Stimulated activated CD4-positive, alpha-beta T cell treated with anti-CD3 and anti-CD28 coated beads, Interleukin-1b, Interleukin-23, amount 100 ng/mL, for 4 hours (primary cell): ENCODE measurements at places on chromosomes 1 and 21.

DNA sequence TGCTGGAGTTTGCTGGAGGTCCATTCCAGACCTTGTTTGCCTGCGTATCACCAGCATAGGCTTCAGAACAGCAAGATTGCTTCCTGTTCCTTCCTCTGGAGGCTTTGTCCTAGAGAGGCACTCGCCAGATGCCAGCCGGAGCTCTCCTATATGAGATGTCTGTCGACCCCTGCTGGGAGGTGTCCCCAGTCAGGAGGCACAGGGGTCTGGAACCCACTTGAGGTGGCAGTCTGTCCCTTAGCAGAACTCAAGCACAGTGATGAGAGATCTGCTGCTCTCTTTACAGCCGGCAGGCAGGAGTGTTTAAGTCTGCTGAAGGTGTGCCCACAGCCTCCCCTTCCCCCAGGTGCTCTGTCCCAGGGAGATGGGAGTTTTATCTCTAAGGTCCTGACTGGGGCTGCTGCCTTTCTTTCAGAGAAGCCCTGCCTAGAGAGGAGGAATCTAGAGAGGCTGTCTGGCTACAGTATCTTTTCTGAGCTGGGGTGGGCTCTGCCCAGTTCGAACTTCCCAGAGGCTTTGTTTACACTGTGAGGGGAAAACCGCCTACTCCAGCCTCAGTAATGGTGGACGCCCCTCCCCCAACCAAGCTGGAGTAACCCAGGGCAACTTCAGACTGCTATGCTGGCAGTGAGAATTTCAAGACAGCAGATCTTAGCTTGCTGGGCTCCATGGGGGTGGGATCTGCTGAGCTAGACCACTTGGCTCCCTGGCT is 205.0 kb downstream of the GPR52 start:
- no peak for DNase-seq

DNA sequence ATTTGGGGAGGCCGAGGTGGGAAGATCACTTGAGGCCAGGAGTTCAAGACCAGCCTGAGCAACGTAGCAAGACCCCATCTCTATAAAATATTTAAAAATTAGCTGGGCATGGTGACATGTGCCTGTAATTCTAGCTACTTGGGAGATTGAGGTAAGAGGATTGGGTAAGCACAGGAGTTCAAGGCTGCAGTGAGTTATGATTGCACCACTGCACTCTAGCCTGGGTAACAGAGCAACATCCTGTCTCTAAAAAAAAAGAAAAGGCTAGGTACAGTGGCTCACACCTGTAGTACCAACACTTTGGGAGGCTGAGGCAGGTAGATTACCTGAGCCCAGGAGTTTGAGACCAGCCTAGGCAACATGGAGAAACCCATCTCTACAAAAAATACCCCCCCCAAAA is 35.7 kb upstream of the RCC1 start:
- DNase-seq, result no peak

GRCh38 chr1:4464478-4464877 is 189.9 kb upstream of the AJAP1 start:
- DNase-seq, result no peak

DNA sequence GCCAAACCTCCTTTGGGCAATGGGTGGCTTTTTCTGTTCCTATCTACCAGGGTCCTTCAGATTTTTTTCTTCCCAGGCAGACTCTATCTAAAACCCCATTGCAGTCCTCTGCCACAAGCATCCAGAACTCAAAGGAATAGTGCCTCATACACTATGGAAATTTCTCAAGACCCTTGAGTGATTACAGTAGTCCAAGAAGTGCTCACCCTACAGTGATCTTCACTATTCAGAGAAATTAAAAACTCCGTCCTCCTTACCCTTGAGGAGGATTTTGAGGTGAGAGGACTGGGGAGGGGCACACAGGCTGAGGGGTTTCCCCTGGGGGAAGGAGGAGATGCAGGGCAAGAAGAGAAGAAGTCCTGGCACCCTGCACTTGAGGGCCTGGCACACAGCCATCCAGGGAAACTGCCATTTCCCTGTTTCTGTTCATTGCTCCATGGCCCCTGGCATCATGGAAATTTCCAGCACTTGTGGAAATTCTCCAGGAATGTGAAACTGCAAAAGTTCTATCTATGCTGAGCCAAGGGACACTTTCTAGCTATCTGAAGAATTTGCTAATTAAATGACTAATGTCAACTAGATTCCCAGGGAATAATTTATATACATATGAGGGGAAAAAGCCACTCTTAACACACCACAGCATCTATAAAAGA is 102.5 kb upstream of the ATP1B1 start:
- DNase-seq, result no peak

- peak; percentile 84 for DNase-seq
Observed at GRCh38 chr1:6624710-6625583, at the start of gene THAP3. TSS of gene THAP3 (plus strand) at chr1:6624868. CDS start at chr1:6625219, 351 bp downstream.

DNA sequence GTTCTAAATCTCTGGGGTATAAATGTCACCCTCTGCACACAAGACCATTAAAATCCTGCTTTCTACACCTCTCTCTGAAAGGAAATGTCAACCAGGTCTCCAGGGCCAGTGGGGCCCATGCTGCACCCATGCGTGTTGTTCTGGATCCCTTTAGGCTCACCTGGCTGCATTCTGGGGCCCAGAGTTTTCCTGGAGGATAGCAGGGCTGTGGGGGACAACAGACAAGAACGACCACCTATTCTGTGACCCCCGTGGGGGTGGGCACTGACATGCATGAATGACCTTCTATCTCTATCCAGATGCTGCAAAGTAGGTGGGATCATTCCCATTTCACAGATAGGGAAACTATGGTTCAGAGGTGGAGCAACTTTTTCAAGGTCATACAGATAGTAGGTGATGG is 41.6 kb downstream of the TNNT2 start:
- no peak for DNase-seq

GRCh38 chr1:165451691-165452090 is 6.8 kb upstream of the RXRG start:
- no peak for DNase-seq

GRCh38 chr1:11321656-11322491 is 48.9 kb downstream of the UBIAD1 start:
- no peak for DNase-seq

- no peak for DNase-seq
Observed at GRCh38 chr1:3474016-3474415, 19.6 kb downstream of the ARHGEF16 start.

GRCh38 chr1:78619446-78619802 is 824 bp upstream of the IFI44L start:
- no peak for DNase-seq

DNA sequence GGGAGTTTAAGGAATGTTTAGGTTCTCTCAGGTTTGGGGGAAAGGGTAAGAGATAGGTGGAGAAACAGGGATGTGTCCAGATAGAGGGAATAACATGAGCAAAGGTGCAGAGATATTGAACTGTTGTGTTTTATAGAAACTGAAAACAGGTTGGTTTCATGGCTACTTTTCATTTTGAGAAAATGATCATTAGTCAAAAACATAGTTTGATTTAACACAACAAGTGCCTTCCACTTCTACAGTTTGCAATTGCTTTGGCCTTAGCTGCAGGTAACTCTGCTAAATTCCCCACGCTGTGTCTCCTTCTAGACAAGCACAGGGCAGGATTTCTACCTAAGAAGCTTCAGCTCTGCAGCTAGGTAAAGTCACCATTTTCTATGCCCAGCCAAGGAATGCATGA is 124.9 kb downstream of the RGS2 start:
- no peak for DNase-seq

GRCh38 chr1:67393737-67394136 is 36.5 kb downstream of the SERBP1 start:
- no peak for DNase-seq

GRCh38 chr1:5502311-5503194 is 489.7 kb downstream of the NPHP4 start:
- DNase-seq, result no peak

- DNase-seq, result no peak
Observed at GRCh38 chr1:199087144-199087543, 448.3 kb downstream of the PTPRC start.

DNA sequence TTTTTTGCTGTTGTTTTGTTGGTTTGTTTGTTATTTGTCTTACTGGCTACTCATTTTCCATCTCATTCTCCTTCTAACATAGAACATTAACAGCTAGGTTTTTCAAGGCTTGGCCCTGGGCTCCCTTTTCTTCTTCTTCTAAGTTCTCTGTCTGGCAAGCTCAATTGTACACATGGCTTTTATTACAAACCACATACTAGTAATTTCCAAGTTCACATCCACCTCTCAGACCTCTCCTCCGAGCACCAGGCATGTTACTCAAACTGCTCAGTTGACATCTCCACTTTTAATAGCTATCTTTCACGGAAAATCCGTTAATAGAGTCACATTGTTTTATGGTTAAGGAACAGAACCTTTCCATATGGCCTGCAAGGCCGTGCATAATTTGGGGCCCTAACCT is 736.9 kb upstream of the ADAMTS5 start:
- DNase-seq, result no peak

GRCh38 chr1:100387209-100387608 is 34.9 kb downstream of the CDC14A start:
- no peak for DNase-seq

DNA sequence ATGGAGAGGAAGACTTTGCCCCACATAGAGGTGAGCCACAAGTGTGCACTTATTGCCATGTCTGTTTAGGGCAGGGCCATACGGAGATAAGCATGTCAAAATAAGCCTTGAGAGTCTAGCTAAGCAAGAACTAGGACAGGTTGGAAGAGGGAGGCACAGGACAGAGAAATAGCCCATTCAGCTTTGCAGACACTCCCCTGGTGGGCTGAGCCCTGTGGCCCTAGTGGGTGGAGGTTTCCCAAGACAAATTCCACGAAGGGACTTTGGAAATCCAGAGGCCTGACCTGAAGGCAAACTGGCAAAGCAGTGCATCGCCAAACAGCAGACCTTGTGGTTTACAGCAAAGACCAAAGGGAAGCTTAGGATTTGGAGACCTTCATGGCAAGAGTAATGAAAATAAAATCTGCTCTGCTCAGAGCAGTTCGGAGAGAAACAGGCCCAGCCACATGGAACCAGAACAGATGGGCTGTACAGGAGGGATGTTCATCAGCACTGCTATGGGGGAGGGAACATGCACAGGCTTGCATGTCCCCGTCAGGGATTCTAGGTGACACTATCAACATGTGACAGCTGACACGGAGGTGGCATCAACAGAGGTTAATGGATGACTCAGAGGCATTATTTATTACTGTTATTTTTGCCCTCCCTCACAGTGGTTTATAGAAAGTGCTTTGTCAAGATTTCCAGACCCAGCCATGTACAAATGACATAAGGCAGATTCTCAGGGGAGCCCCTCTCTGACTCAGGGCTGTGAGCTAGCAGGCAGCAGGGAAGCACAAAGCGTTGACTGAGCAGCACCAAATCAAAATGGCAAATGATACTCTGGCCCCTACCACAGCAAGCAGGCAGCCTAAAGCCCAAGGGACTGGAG is 90.1 kb upstream of the IRF2BP2 start:
- DNase-seq, result no peak
